ENCODE measurements at places on chromosomes 1 and 21.
A peak's percentile ranks its signal among the peaks of the same experiment; 100 is the strongest.

DNA sequence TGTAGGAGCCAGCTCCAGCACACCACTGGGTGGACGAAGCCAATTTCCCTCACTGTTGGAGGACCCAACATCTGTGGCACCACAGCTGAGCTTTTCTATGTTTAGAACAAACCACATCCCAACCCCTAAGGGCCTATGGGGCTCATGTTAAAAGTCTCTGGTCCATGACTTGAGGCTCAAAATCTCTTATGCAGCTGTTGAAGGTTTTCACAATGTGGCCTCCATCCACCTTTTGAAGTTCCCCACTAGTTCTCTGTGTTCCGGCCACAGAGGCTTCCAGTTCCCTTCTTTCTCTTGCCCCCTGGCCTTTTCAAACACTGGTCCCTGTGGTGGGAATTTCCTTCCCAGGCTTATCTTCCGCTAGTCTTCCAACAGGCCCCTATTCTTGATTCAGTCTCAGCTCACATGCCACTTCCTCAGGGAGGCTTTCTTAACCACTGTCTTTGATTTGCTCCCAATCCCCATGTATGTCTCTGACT, 3.9 kb upstream of the IFNLR1 start:
- no peak for DNase-seq

- DNase-seq = peak; percentile 68
Measured at GRCh38 chr1:172135076-172135672, 285.3 kb upstream of the C1orf105 start.

DNA sequence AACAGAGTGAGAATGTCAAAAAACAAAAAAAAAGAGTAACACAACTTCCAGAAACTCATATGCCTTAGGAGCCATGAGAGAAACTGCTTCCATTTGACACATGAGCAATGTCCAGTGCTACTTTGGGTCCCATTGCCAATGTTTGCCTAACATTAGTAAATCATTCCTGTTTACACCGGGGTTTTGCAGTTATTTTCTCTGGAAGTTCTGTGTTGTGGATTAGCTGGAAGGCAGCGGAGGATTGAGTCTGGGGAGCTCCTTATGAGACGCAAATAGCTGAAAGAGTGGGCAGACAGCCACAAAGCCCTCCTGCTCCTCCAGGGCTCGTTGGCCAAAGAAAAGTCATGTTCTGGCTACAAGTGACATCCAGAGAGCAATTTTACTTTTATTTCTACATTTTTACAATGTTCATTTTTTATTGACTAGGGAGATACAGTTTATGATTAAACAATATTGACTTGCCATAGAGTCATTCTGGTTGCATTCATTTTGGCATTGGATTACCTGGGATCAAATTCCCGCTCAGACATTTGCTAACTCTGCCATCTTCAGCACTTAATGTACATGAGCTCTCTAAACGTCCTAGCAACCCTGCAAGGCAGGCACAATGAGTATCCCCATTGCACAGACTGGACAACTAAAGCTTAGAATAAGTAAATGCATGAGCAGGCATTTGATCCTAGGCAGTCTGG, 66.4 kb upstream of the GALNT2 start:
- DNase-seq = no peak

- no peak for DNase-seq
Measured at GRCh38 chr1:52601519-52601918, 652 bp upstream of the GPX7 start.

DNA sequence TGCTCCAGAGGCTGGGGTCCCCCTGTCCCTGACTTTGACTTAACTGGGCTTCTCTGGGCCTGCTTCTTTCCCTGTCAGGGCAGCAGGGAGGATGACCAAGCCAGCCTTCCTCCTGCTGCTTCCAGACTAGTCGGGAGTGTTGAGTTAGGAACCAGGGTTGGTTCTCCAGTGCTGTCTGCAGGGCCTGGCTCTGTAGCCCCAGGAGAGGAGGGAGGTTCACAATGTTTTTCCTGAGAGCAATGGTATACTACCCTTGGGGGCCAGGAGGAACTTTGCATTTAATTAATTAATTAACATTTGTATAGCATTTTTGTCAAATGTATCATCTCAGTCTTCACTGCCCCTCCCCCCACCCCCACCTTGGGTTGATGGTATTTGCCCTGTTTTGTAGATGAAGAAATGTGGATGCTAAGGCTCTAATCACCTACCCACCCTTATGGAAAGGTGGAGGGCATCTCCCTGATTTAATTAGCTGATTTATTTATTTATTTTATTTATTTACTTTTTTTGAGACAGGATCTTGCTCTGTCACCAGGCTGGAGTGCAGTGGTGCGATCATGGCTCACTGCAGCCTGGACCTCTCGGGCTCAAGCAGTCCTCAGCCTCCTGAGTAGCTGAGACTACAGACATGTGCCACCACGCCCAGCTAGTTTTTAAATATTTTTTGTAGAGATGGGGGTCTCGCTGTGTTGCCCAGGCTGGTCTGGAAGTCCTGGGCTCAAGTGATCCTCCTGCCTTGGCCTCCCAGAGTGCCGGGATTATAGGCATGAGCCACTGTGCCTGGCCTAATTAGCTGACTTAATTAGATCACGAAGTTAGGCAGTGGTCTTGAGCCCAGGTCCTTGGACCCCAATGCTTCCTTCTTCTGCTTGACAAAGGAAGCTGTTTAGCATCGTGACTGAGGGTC, 6.6 kb downstream of the H6PD start:
- no peak for DNase-seq

- no peak for DNase-seq
Measured at GRCh38 chr1:8460132-8460544, 142.2 kb downstream of the SLC45A1 start.

GRCh38 chr1:3068564-3069431, at the start of gene PRDM16:
Gene PRDM16 (plus strand): TSS chr1:3069203. CDS start chr1:3069260, 57 bp downstream.
- DNase-seq = no peak

DNA sequence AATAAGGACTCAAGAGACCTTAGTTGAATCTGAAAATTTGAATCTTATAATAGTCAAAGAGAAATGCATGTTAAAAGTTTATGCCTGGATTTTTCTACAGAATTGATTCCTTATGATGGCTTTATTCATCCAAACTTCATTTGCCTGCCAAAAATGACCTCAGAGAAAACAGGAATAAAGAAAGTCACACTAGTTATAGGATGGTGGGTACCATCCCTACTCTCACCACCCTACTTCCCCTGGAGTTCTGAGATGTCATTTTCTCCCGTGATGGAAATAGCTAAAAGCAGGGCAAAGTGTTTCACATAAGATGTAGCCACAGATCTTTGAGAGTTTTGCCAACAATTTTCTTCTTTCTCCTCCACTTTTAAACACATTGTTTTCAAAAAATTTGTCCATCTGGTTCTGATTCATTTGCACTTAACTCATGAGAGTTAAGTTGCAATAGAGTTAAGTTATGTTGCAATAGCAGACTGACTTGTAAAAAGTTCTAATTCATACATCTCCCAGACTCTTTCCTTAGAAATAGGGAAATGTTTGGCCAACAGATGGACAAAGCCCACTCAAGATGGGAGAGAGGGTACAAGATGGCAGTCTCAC, 384.6 kb downstream of the PLPP3 start:
- no peak for DNase-seq

DNA sequence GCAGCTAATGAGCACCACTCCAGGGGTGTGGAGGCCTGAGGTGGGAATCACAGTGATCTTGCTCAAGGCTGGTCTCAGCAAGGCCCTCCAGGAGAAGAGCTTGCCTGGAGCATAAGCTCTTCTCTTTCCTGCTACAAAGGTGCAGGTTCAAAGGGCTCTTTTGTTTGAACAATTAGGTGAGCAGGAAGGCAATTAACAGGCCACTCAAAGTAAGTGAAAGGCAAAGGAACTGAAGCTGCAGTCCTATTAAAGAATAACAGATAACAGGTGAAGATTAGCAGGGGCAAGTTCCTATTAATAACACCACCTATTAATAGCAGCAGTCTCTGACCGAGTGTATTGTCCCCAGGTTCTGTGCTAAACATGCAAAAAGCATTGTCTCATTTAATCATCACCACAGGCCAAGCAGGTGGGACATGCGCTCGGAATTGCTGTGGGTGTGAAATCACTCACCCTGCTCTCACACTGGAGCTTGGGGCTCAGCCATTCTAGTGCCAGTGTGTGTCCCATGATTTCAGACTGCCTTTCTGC, 113.8 kb downstream of the RHOU start:
- DNase-seq = no peak

GRCh38 chr21:17368748-17369363, 144.0 kb upstream of the CXADR start:
- no peak for DNase-seq

- DNase-seq = no peak
Measured at GRCh38 chr1:52366517-52366827, 467 bp upstream of the CC2D1B start.

GRCh38 chr1:223011505-223011856, 131.6 kb downstream of the TLR5 start:
- DNase-seq = no peak

Measured in OCI-M1 (cell line).